ENCODE measurements at places on chromosomes 7 and 10.

- no peak for DNase-seq
Measured at GRCh38 chr10:77799352-77799751, 127.2 kb downstream of the DLG5 start.

DNA sequence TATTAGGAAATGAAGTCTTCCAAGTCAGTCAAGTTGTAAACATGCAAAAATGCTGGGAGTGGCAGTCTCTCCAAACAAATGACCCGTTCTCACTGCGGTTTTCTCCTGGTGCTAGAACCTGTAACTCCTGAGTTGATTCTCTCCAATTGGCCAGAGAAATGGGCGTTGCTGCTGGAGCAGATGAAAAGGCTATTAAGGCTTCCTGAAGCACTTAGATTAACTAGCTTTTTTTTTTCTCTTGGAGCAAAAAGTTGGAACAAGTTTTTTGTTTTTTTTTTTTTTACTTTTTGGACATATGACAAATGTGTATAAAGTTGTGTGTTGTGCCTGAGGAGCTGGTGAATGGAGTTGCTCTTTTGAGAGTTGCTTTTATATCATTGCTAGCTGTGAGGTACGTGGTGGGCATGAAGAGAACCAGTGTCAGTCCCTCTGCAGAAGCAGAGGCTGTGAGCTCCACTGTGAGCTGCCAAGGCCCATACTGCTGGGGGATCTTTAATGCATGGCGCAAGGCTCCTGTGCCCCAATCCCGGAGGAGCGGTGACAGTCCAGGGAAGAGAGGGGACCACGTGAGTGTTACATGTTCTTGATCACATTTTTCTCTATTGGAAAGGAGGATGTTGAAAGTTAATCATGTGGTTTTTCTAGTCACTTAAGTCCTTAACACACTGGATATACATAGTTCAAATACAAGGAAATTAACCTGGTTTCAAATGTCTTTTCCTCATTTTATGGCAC, 393.6 kb upstream of the GALNT17 start:
- no peak for DNase-seq

DNA sequence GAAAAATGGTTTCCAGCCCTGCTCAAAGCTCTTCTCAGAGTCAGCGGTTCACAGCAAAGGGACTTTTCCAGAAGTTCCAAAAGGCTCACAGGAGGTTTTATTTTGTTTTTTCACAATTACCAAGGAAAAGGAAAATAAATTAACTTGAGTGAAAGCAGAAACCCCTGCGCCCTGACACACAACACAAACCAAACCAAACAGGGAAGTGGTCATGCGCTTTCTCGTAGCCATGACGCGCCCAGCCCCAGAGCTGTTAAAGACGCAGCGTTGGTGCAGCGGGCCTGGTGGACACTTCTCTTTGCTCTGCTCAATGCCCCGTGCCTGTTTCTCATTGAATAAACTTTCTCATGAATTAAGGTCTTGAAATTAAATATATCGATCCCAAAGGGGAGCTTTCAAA, 134.4 kb upstream of the LYZL2 start:
- DNase-seq, result no peak

DNA sequence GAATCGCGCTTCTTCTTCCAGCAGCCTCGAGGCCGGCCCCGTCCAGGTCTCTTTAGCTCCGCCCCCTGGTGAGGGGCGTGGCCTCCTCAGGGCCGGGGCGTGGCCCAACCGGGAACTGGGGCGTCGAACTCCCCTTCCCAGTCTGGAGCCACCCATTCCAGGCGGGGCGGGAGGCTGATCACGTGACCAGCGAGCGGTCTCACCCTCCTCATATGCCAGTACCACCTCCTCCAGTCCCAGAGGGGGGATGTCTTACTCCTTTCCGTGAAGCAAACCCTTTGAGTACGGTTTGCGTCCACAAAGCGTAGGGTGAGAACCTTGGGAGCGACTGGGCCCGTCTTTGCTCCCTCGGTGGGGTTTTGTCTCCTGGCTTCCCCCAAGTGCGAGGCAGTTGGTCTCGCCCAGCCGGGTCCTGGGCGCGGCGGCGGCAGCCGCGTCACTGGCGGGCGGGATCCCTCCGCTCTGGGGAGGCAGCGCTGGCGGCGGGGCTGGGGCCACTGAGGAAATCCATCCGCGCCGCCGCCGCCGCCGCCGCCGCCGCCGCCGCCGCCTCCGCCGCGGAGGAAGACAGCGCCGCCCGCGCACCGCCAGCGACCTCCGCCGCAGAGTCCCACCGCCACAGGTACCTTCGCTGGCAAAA, at the start of gene GNB2:
GNB2 (plus strand) TSS at position 439 of the 640 bp plus-strand sequence. CDS start 2,526 bp downstream, outside the sequence.
- peak; percentile 98 for DNase-seq

GRCh38 chr10:31100115-31100601, 68.5 kb upstream of the ZNF438 start:
- no peak for DNase-seq

- DNase-seq, result no peak
Measured at GRCh38 chr7:154255324-154255723, 203.1 kb downstream of the DPP6 start.

GRCh38 chr7:128243273-128243672, 2.2 kb downstream of the LEP start:
- DNase-seq, result no peak

GRCh38 chr10:31728698-31729224, 199.9 kb downstream of the ARHGAP12 start:
- DNase-seq, result no peak

DNA sequence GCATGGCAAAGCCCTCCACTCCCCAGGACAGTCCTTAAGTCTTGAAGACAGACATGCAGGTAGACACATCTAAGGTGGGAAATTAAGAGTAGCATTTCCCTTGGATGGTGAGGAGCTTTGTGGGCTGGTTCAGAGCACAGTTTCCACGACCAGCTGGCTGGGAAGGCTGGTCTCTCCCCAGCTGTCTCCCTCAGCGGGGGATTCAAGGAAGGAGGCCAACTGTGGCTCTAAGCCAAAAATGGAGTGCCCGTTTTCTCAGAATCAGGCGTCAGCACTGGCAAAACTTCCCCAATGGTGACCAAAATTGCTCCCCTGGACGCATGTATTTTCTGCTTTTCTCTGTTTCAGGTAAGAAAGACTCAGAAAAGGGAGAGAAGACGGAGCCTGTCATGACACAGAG, 230.6 kb upstream of the FZD8 start:
- no peak for DNase-seq

- no peak for DNase-seq
Measured at GRCh38 chr10:97850446-97850845, 803 bp downstream of the GOLGA7B start.

GRCh38 chr10:8721650-8722049, 667.2 kb downstream of the GATA3 start:
- DNase-seq, result no peak

- DNase-seq, result no peak
Measured at GRCh38 chr7:70017357-70017756, 419.1 kb downstream of the AUTS2 start.

- no peak for DNase-seq
Measured at GRCh38 chr10:7306147-7306546, 104.7 kb downstream of the SFMBT2 start.

GRCh38 chr10:34193931-34194626, 621.0 kb downstream of the PARD3 start:
- no peak for DNase-seq

- no peak for DNase-seq
Measured at GRCh38 chr7:1545417-1546246, 10.4 kb downstream of the TMEM184A start.

Measured in GM13976 (cell line).